ENCODE measurements at places on chromosomes 16 and 17. TPM values are rescaled to one million over a fixed set of nuclear protein-coding genes. Genes with fewer than 3 reads are reported as not detected.

The KRT25 gene
- total RNA-seq, result not detected

The RNPS1 gene
- 130 TPM for total RNA-seq

The CD7 gene
- total RNA-seq, result 5.2 TPM

GRCh38 chr16:7487574-7488323, 155.1 kb downstream of the RBFOX1 start:
- no peaks in the 10 kb centered on the region for H3K27me3 ChIP-seq
- H3K4me1 ChIP-seq, result no peaks in the 10 kb centered on the region
- H3K27ac ChIP-seq, result no peak overlapping the region
- no peaks in the 10 kb centered on the region for H3K36me3 ChIP-seq
- H3K4me3 ChIP-seq, result no peak overlapping the region

The GP1BA gene
- not detected for total RNA-seq

The TOP2A gene
- total RNA-seq, result 16.9 TPM

DNA sequence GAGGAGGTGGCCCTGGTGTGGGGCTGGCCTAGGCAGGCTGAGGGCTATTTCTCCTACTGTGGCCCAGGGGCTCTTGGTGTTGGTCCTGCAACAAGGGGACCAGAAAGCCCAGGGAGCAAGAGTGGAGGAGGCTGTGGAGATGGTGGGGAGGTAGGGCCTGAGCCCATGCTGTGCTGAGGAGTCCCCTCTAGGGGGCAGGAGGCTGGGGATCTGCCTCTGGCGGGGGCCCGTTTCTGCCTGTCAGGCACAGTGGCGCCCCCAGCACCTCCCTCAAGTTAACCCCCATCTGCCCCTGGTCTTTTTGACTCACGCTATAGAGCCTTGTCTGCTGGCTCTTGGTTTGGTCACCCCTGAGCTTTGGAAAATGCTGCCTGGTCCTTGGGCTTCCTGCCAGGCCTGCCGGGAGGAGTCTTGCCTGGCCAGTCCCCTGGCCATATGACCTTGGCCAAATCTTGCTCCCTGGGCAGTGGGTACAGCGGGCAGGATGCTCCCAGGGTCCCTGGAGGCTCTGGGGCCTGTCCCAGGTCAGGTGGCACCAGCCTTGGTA, 5.9 kb downstream of the BAIAP2 start:
- H3K27ac ChIP-seq, result peak overlapping the region; percentile 23
- no peaks in the 10 kb centered on the region for H3K27me3 ChIP-seq
- DNase-seq, result no peak
- no peaks in the 10 kb centered on the region for H3K36me3 ChIP-seq
- H3K4me3 ChIP-seq, result no peak overlapping the region

The ITFG1 gene
- total RNA-seq, result 24.8 TPM

- no peak for DNase-seq
- no peaks in the 10 kb centered on the region for H3K36me3 ChIP-seq
- H3K4me3 ChIP-seq, result no peak overlapping the region
- H3K27me3 ChIP-seq, result no peaks in the 10 kb centered on the region
These were observed 43.6 kb downstream of the SMG6 start for GRCh38 chr17:2259769-2260536.

The KRT15 gene
- 931 TPM for total RNA-seq

- no peaks in the 10 kb centered on the region for H3K36me3 ChIP-seq
- no peak for DNase-seq
- peak overlapping the region; percentile 52 for H3K4me3 ChIP-seq
- no peaks in the 10 kb centered on the region for H3K27me3 ChIP-seq
- H3K4me1 ChIP-seq, result peaks cover 21% of the 10 kb centered on the region
These were observed 6.3 kb upstream of the SECTM1 start for GRCh38 chr17:82339634-82340580.

GRCh38 chr16:84223456-84223855, 16.4 kb downstream of the KCNG4 start:
- no peaks in the 10 kb centered on the region for H3K36me3 ChIP-seq
- no peaks in the 10 kb centered on the region for H3K27me3 ChIP-seq
- no peak for DNase-seq
- peaks cover 5% of the 10 kb centered on the region for H3K4me1 ChIP-seq

GRCh38 chr17:42672038-42672437, 4.8 kb downstream of the PLEKHH3 start:
- H3K36me3 ChIP-seq, result no peaks in the 10 kb centered on the region
- H3K4me1 ChIP-seq, result peaks cover 81% of the 10 kb centered on the region
- no peak for DNase-seq
- H3K4me3 ChIP-seq, result no peak overlapping the region
- peak overlapping the region; percentile 98 for H3K27ac ChIP-seq
- no peaks in the 10 kb centered on the region for H3K27me3 ChIP-seq

DNA sequence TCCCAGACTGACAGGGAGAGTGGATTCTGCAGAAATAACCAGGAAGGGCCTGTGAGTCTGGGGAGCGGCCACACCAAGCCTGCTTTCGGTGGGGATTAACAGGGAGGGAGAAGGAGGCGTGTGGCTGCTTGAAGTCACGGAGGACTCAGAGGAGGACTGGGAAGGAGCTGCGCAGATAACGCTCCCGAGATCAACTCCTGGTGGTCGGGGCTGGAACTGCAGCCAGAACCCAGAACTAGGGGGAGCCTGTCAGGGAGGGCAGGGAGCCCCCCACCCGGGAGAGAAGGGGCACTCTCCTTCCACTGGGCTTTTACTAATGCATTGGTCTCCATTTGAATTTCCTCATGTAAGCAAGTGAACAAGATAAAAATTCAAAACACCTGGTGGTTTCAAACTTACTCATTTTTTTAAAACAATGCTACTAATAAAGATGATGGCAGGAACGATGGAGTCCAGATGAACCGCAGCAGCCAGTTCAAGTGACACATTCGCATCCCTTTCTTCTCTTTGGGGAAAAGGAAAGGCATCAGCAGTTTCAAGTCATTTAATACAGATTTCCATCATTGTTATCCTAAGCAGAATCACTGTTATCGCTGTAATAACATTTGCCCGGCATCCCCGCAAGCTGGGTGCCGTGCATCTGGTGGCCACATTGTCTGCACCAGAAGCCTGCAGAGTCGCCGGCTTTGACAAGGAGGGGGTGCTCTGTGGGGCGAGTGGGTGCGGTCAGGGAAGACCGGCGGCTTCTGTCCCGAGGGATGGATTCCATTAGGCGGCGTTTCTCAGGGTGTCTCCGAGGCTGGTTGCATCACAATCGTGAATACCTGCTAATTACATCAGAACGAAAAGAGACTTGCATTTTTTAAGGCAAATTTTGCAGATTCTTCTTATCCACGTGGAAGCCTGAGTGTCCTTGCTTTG, 183.0 kb downstream of the FOXL1 start:
- no peaks in the 10 kb centered on the region for H3K4me1 ChIP-seq
- no peak overlapping the region for H3K27ac ChIP-seq
- H3K27me3 ChIP-seq, result no peaks in the 10 kb centered on the region

GRCh38 chr16:24971718-24972117, 43.5 kb downstream of the ARHGAP17 start:
- H3K27me3 ChIP-seq, result no peaks in the 10 kb centered on the region
- DNase-seq, result no peak
- peaks cover 71% of the 10 kb centered on the region for H3K36me3 ChIP-seq
- H3K4me1 ChIP-seq, result peaks cover 28% of the 10 kb centered on the region
- H3K4me3 ChIP-seq, result no peak overlapping the region
- H3K27ac ChIP-seq, result no peak overlapping the region

DNA sequence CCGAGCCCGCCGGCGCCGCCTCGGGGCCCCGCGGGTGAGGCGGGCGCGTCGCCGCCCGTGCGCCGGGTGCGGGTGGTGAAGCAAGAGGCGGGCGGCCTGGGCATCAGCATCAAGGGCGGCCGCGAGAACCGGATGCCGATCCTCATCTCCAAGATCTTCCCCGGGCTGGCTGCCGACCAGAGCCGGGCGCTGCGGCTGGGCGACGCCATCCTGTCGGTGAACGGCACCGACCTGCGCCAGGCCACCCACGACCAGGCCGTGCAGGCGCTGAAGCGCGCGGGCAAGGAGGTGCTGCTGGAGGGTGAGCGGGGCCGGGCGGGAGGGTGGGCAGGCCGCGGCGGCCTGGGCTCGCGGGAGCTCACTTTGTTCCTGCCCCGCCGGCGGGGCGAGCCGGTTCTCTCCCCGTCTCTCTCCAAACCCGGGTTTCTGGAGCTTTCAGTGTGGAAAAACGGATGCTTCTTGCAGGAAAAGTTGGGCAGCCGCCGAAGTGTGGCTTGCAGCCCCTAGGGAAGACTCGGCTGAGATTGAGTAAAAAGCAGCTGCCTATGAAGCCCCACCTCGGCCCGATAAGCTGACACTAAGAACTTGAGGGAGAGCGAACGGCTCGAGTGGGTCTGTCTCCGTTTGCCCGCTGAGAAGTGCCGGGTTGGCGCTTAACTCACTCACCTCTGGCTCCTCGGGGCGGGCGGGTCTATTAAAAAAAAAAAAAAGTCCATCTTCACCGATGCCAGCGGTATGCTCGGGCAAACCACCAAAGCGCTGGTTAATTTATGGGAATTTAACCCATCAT, 677 bp downstream of the SNTB2 start:
- H3K27ac ChIP-seq, result peak overlapping the region; percentile 83
- H3K36me3 ChIP-seq, result no peaks in the 10 kb centered on the region
- DNase-seq, result no peak
- H3K27me3 ChIP-seq, result no peaks in the 10 kb centered on the region

The MYH13 gene
- total RNA-seq, result not detected

DNA sequence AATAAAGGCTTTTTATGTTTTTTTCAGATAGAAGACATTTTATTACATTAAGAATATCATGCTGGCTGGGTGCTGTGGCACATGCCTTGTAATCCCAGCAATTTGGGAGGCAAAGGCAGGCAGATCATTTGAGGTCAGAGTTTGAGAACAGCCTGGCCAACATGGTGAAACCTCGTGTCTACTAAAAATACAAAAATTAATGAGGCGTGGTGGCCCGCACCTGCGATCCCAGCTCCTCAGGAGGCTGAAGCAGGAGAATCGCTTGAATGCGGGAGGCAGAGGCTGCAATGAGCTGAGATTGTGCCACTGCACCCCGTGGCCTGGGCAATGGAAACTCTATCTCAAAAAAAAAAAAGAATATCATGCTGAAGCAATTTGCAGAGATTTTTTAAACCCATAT, 29.1 kb upstream of the HAPSTR1 start:
- no peak for DNase-seq
- no peaks in the 10 kb centered on the region for H3K4me1 ChIP-seq
- H3K27ac ChIP-seq, result no peak overlapping the region
- no peaks in the 10 kb centered on the region for H3K36me3 ChIP-seq

The IGSF6 gene
- 0.74 TPM for total RNA-seq

GRCh38 chr16:77823067-77823466, 34.7 kb downstream of the VAT1L start:
- DNase-seq, result no peak
- no peaks in the 10 kb centered on the region for H3K27me3 ChIP-seq

The BANP gene
- total RNA-seq, result 44.0 TPM

DNA sequence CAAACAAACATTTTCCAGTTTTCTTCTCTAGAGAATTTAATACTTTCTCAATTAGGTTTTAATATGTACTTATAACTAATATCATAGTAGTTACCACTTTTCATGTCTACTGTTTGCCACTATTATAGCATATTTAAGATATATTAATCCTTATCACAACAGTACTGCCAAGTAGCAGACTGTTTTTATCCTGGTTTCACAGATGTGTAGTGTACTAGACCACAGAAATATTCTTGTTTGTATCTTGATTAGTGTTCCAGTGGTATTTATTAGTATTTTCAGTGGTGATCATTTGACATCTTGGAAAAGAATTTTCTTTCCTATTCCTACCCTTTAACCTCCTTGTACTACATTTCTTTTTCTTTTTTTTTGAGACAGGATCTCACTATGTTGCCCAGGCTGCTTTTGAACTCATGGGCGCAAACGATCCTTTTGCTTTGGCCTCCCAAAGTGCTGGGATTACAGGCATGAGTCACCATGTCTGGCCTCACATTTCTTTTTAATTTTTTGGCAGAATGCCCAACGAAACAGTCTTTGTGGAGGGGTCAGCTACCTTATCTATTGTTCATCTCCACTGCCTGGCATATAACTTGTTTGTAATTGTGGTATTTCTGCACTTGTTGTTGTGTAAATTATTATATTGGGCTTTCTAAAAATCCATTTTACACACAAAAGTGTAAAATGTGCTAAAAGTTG, 27.2 kb downstream of the MAP2K4 start:
- H3K4me1 ChIP-seq, result peaks cover 56% of the 10 kb centered on the region
- no peak for DNase-seq
- no peaks in the 10 kb centered on the region for H3K27me3 ChIP-seq
- H3K4me3 ChIP-seq, result no peak overlapping the region

The FBXW10 gene
- 0.25 TPM for total RNA-seq

DNA sequence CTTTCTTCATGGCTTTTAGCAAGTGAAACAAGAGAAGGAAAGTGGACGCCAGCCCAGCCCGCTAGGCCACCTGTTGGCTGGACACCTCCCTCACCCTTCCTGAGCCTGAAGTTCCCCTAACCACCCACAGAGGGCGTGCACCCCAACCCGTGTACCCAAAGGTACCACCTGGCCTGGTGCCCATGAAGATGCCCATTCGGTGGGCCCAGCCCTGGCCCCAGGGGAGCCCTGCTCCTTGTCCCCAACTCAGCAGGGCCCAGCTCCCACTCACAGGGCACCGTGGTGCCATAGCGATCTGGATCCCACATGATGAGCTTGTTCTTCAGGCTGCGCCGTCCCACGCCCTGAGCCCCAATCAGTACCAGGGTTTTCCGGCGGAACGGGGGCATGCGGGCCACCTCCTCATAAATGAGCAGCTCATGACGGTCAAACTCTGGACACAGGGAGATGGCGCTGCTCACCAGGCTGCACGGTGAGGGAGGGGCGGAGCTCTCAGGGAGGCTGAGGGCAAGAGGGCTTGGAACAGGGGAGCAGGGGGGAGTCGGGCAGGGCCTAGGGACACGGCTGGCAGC, 26.8 kb downstream of the MPP2 start:
- H3K4me1 ChIP-seq, result no peaks in the 10 kb centered on the region
- no peaks in the 10 kb centered on the region for H3K36me3 ChIP-seq
- peak; percentile 93 for DNase-seq
- H3K4me3 ChIP-seq, result no peak overlapping the region

The CFAP52 gene
- total RNA-seq, result 2.5 TPM

DNA sequence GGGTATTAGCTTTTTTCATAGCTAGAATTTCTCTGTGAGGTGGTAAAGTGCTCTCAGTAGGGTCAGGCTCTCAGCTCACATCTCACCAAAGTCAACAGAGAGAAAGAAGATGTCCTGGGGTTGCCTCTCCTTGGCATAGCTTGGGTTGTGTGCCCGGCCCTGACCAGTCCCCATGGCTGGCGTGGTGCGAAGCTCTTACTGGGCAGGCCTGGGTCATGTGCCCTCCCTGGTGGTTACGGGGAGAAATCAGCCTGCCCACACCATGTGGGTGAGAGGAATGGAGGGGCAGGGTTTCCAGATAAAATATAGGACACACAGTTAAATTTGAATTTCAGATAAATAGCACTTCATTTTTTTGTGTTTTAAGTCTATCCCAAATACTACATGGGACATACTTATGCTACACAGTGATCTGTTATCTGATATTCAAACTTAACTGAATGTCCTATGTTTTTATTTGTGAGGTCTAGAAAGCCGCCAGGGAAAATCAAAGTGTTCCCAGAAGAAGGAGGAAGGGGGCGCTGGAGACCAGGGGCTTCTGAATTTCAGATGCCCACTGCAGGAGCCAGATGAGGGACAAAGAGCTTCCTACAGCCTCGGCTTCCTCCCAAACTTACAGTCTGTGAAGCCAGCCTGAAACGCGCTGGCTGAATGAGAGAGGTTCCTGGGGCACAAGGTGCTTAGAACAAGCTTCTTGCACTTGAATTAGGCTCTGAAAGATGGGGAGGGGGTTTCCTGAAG, 45.4 kb downstream of the NKD1 start:
- peaks cover 21% of the 10 kb centered on the region for H3K4me1 ChIP-seq
- H3K36me3 ChIP-seq, result no peaks in the 10 kb centered on the region
- no peaks in the 10 kb centered on the region for H3K27me3 ChIP-seq
- no peak overlapping the region for H3K27ac ChIP-seq

The TEKT1 gene
- total RNA-seq, result not detected

The C17orf107 gene
- total RNA-seq, result 1.7 TPM

Data from vagina (tissue), 2 donors.